ENCODE measurements at places on chromosomes 16 and 17. TPM values are rescaled to one million over a fixed set of nuclear protein-coding genes. Genes with fewer than 3 reads are reported as not detected.

CA7 gene
- not detected for total RNA-seq

KRTAP2-2 gene
- total RNA-seq, result not detected

TLE7 gene
- not detected for total RNA-seq

DNAAF8 gene
- 0.33 TPM for total RNA-seq

KRT20 gene
- total RNA-seq, result not detected

ITGB3 gene
- 357 TPM for total RNA-seq

CPNE2 gene
- total RNA-seq, result 55.0 TPM

NPIPB2 gene
- 1.5 TPM for total RNA-seq

GUCY2D gene
- not detected for total RNA-seq

USH1G gene
- total RNA-seq, result not detected

KRT36 gene
- 0.22 TPM for total RNA-seq

ELAC2 gene
- 56.7 TPM for total RNA-seq

FAM171A2 gene
- total RNA-seq, result 5.0 TPM

NKD1 gene
- total RNA-seq, result not detected

CA5A gene
- total RNA-seq, result not detected

TNS4 gene
- not detected for total RNA-seq

CRISPLD2 gene
- 1.3 TPM for total RNA-seq

ELMO3 gene
- 0.86 TPM for total RNA-seq

MARCHF10 gene
- total RNA-seq, result under 0.01 TPM

SCGB1C2 gene
- not detected for total RNA-seq

KRT33A gene
- not detected for total RNA-seq

MAF gene
- 108 TPM for total RNA-seq

TBC1D3L gene
- total RNA-seq, result 2.4 TPM

EFNB3 gene
- total RNA-seq, result 0.52 TPM

KRTAP3-2 gene
- not detected for total RNA-seq

Data from dermis lymphatic vessel endothelial cell (primary cell).